ENCODE measurements at places on chromosomes 4 and X.

GRCh38 chr4:183153190-183153916 is 54.3 kb downstream of the WWC2 start:
- DNase-seq = no peak

- DNase-seq = no peak
Observed at GRCh38 chr4:14130551-14130950, 503.0 kb upstream of the BOD1L1 start.

- no peak for DNase-seq
Observed at GRCh38 chr4:80125252-80126177, 52.5 kb upstream of the ANTXR2 start.

- no peak for DNase-seq
Observed at GRCh38 chr4:159779716-159780115, 676.8 kb downstream of the RAPGEF2 start.

DNA sequence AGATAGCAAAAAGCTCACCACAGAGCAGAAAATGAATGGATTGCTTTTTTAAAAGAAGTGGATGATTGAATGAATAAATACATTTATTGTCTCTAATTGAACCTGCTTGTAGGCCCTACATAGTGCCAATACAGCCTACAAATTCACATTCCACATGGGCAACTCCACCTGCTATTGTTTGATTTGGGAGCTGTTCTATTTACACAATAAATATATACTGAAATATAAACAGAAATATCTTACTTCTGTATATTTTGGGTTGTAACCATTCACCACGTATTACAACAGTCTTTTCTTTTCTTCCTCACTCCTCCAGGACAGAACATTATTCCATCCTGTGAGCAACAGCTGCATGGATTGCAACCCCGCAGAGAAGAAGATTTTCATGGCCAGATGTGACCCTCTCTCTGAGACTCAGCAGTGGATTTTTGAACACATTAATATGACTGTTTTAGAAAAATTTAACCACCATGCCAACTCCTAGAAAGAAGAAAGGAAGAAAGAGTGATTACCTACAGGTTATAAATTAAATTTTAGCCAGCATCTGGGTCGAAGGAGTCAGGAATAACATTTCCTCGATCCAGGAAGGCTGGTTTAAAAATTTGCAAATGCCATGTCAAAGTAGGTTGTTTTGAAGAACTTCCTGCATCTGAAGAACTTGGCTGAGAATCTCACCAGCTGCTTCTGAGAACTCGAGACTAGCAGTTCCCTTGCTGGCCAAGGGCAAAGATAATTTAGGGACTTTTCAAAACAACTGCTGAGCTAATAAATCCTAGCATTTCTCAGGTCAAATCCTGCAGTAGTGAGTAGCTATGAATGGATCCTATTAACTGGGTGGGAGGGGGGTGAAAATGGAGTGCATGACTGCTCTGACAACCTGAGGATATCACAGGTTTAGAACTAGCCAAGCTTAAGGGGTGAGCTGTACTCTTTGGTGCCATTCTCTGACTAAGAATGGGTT is 128.7 kb upstream of the GALNT7 start:
- DNase-seq = no peak

DNA sequence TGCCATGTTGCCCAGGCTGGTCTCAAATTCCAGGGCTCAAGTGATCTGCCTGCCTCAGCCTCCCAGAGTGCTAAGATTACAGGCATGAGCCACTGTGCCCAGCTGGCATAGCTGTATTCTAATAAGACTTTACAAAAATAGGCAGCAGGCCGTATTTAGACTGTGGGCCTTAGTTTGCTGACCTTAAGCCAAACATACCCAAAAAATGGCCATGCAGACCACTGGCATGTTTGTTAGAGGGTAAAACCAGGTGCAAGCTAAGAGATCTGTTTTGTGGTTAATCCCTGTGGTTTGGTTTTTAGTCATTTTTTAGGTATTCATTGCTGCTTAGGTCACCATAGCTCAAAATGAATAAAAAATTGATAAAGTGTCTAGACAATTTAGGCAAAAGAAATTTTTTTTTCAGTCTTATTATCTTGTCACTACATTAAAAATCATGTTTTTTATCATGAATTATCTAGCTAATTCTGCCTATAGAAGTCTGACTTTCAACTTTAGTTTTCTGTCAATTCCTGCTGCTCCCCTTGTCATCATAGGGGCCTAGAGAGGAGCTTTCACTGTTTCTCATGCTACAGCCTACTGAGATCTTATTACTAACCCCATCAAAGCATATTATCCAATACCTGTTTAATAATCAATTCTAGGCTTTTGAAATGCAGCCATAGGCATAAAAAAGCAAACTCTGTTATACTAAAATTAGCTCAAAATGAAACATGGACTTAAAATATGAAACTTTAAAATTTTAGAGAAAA is 7.5 kb upstream of the SPINK2 start:
- no peak for DNase-seq

DNA sequence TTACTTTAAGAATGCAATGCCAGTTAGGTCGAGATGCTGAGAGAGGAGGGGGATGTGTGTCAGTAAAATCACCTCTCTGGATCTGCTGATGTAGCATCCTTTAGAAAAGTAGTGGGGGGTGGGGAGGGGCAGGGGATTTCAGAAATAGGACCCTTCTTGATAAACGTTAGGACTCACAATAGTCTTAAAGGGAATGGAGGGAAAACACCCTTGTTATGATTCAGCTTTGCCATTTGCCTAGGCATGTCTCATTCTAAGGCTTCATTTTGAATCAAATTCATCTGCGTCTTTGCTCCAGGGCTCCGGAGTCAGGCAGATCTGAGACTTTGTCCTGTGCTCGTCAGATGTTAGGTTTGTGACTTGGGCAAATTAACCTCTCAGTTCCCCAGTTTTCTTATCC is 879 bp downstream of the SH2D1A start:
- no peak for DNase-seq
